Pericardium fibroblast (primary cell): ENCODE measurements at places on chromosomes 6 and 20. TPM values are rescaled to one million over a fixed set of nuclear protein-coding genes. Genes with fewer than 3 reads are reported as not detected.

Gene PRICKLE4
- 0.43 and 0.82 TPM in 2 replicates for total RNA-seq

Gene RALGAPA2
- 3.6 and 6.0 TPM in 2 replicates for total RNA-seq

Gene TAPBP
- 62.6 and 65.8 TPM in 2 replicates for total RNA-seq

Gene FOXF2
- 0.82 and 4.5 TPM in 2 replicates for total RNA-seq

Gene IPCEF1
- total RNA-seq: 0.58 TPM in 1 of 2 replicates, not detected in the other

Gene MOXD1
- total RNA-seq: 1.4 and 27.5 TPM in 2 replicates

Gene PRR18
- not detected in 2 replicates for total RNA-seq

Gene FRK
- 0.26 and 1.2 TPM in 2 replicates for total RNA-seq

Gene IRF4
- total RNA-seq: 0.34 TPM in 1 of 2 replicates, not detected in the other

Gene SLC17A1
- not detected in 2 replicates for total RNA-seq

Gene HNF4A
- not detected in 2 replicates for total RNA-seq

Gene SYTL3
- total RNA-seq: 0.58 and 1.6 TPM in 2 replicates

Gene CALHM6
- total RNA-seq: 0.68 and 1.8 TPM in 2 replicates

Gene MUCL3
- total RNA-seq: not detected in 2 replicates

Gene EPPIN
- not detected in 2 replicates for total RNA-seq

Gene EPHA7
- 0.09 and 0.58 TPM in 2 replicates for total RNA-seq

Gene PI16
- total RNA-seq: 0.35 and 0.43 TPM in 2 replicates

Gene ROS1
- total RNA-seq: 0.23 and 0.34 TPM in 2 replicates
